Right lung (tissue), 10 donors: ENCODE measurements at places on chromosomes 4 and X. TPM values are rescaled to one million over a fixed set of nuclear protein-coding genes. Genes with fewer than 3 reads are reported as not detected.

The LIMCH1 gene
- polyA plus RNA-seq: 85.4 TPM

The FGFBP1 gene
- polyA plus RNA-seq: 0.18 TPM

- no peak for DNase-seq
Observed at GRCh38 chr4:81454499-81454898, 17.2 kb downstream of the RASGEF1B start.

- no peak for DNase-seq
Observed at GRCh38 chrX:77441479-77441878, 5.7 kb upstream of the FGF16 start.

DNA sequence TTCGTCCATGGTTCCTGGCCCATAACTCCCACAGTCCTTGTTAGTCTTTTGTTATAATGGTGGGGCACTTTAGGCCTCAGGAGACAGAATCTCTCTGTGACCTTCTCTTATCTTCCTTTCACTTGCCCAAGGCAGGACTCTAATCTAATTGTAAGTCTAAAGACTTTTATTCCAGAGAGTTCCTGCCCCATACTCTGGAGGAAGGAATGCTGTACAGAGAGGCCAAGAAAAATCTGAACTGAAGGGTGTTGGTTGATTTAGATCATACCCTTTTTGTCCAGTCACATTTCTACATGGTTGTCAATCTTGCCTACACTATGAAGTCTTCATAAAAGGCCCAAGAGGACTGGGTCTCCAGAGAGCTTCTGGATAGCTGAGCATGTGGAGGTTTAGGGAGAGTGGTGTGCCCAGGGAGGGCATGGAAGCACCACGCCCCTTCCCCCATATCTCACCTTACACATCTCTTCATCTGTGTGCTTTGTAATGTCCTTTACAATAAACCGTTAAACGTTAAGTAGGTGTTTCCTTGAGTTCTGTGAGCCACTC, 84.5 kb downstream of the AFF1 start:
- DNase-seq: no peak
